Foreskin keratinocyte (primary cell): ENCODE measurements at places on chromosomes 1 and 21. TPM values are rescaled to one million over a fixed set of nuclear protein-coding genes. Genes with fewer than 3 reads are reported as not detected.

DNA sequence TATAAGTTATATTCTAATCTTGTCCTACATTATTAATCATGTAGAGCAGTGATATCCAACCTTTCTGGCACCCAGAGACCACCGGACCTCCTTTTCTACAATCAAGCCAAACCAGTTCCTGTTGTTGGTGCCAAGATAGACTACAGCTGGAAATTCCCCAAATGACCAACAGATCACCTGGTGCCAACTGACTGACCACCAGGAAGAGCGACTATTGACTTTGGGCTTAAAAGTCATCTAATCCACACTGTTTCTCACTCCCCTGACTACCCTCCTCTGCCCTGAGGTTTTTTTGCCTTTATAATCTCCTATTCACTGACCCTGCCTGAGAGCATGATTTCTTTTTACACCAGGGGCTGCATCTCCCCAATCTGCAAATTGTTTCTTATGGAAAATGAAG lies 425.2 kb downstream of the TTLL7 start:
- no peak for DNase-seq

DNA sequence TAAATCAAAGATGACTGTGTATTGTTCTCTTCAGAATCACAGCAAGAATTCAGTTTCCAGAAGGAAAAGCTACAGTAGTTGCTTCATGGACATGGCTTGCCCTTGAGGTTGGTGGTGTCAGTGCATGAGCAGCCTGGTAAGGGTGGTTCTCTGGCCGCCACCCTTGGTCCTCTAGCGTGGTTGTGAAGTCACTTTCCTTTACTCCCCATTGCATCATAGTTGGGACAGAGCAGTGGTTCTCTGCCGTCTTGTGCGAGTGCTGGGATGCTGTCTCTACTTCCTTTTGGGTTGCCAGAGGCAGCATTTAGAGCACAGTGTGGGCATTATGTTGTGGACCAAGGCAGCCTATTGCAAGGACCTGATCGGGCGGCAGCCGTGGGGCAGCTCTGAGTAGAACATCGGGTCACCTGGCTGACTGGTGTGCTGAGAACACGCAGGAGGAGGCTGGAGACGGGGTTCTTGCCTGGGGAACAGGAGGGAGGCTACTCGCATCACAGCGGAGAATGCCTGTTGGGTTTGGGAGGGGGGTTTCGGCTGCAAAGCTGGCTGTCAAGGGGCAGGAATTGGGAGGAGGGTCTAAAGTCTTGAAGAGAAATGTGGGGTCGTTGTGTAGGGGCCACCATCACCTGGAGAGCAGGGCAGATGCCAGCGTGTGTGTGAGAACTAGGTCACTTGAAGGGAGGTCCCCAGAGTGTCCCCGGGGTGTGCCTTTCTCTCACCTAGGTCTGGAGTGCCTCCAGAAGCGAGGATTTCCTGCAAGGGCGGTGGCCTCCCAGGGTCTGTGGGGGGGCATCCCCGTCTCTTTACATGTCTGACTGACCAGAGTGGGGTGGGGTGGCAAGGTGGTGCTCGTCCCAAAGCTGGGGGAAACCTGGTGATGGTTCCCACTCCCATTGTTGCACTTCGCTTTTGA lies 6.3 kb downstream of the ARF1 start:
- DNase-seq = no peak

- no peak for DNase-seq
These were observed 145.6 kb downstream of the NFIA start for GRCh38 chr1:61227857-61228550.

GRCh38 chr1:214506972-214507431 lies 44.4 kb downstream of the PTPN14 start:
- DNase-seq = peak; percentile 92

NBPF9 gene
- polyA plus RNA-seq = 10.8 and 11.0 TPM in 2 replicates

ALPL gene
- 2.2 TPM in 1 of 2 replicates, not detected in the other for polyA plus RNA-seq

- no peak for DNase-seq
These were observed 25.9 kb upstream of the MFSD2A start for GRCh38 chr1:39928809-39929587.

- DNase-seq = no peak
These were observed 388.5 kb downstream of the PLPP3 start for GRCh38 chr1:56190806-56191365.

- DNase-seq = no peak
These were observed 44.3 kb downstream of the GPATCH2 start for GRCh38 chr1:217586586-217586985.

PRCC gene
- polyA plus RNA-seq = 54.1 and 62.2 TPM in 2 replicates

AKNAD1 gene
- 0.85 and 1.1 TPM in 2 replicates for polyA plus RNA-seq

GRCh38 chr1:63982201-63982600 lies 208.4 kb downstream of the ROR1 start:
- no peak for DNase-seq

DNA sequence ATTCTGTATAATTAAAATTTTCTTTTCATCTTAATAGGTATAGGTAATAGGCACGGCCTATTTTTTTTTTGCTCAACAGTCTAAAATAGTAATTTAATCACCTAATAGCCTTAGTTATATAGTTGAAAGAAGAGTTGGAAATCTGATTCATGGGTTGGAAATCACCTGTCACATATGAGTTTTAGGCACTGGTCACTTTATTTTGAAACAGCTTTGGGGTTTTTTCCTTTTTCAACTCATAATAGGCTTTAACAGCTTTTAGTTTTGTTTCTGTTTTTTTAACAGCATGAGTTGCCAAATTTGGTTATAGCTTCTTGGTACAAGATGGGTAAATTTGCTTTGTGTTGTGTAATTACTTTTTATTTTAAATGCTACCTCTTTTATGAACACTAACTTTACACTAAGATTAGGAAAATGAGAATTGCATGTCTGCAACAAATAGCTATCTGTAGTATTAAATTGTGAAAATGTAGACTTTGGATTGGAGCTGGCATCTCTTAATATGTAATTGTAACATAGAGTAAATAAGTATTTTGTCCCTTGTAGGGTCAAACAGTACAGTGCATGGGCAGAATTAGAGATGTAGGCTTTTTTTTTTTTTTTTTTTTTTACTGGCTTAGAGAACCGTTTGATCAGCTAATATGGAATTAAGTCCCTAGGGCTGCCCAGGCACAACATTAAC lies 109.8 kb downstream of the OSBPL9 start:
- no peak for DNase-seq

DNA sequence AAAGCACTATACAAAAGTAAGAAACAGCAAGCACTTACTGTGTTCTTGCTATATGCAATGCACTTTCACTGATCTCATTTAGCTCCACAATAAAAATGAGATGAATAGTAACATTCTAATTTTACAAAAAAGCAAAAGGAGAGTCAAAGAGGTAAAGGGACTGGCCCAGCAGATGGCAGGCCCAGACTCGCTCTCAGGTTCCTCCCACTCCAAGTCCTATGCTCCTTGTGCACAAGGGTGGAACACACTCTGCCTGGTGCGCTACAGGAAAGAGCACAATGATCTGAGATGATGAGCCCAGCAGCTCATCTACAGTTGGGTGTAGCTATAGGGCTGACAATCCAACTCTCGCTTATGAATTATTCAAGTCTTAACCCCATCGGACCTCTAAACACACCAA lies 94.1 kb upstream of the LYST start:
- DNase-seq = peak; percentile 61

CASQ1 gene
- polyA plus RNA-seq = not detected in 2 replicates

- no peak for DNase-seq
These were observed 161.5 kb downstream of the HLX start for GRCh38 chr1:221040691-221041285.

MEX3A gene
- polyA plus RNA-seq = 3.4 TPM in 2 replicates
